ENCODE measurements at places on chromosomes 6 and 20.
A peak's percentile ranks its signal among the peaks of the same experiment; 100 is the strongest.

- no peak for DNase-seq
These were observed 25.9 kb downstream of the ELOVL2 start for GRCh38 chr6:11018225-11018624.

GRCh38 chr6:15287670-15288375 lies 42.0 kb downstream of the JARID2 start:
- DNase-seq: no peak

- DNase-seq: no peak
These were observed 219.7 kb downstream of the UNC5CL start for GRCh38 chr6:40819182-40819834.

- DNase-seq: no peak
These were observed 7.4 kb downstream of the CYP39A1 start for GRCh38 chr6:46645265-46645664.

- DNase-seq: no peak
These were observed 15.0 kb upstream of the RIN2 start for GRCh38 chr20:19742974-19743639.

DNA sequence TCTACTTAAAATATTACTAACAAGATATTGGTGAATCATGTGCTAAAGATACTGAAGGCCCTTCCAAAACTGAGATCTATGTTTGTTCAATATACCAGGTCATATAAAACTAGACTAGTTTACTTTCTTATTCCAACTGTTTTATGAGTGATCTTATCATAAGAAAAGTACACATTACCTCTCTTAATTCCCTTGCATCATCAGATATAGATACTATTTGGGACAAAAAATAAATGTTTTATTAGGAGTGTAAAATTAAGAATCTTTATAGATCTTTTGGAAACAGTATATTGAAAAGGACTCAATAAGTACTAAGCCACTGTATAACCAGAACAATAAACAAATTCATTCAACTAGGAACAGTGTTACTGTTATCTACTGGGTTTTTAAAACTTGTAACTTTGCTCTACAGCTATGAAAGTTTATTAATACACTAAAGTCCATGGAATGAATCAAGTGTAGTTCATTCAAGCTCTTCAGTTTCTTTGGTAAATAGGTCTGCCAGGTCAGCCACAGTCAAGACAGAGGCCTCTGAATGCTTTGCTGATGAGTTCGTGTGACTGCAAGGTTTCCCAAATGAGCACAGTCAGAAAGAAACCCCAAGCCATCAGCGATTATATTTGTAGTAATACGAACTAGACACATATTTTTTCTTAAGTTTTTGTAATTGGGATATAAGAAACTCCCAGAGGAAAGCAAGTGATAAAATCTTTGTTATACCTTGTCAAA lies 71.8 kb upstream of the FBXO30 start:
- no peak for DNase-seq

DNA sequence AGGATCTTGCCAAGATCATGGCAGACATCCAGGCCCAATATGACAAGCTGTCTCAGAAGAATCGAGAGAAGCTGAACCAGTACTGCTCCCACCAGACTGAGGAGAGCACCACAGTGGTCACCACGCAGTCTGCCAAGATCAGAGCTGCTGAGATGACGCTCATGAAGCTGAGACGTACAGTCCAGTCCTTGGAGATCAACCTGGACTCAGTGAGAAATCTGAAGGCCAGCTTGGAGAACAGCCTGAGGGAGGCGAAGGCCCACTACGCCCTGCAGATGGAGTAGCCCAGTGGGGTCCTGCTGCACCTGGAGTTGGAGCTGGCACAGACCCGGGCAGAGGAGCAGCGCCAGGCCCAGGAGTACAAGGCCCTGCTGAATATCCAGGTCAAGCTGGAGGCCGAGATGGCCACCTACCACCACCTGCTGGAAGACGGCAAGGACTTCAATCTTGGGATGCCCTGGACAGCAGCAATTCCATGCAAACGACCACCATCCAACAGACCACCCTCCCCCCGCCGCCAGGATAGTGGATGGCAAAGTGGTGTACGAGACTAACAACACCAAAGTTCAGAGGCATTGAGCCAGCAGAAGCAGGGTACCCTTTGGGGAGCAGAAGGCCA lies 44.7 kb upstream of the GRM4 start:
- no peak for DNase-seq

- no peak for DNase-seq
These were observed 440.4 kb downstream of the BTBD3 start for GRCh38 chr20:12358006-12358654.

DNA sequence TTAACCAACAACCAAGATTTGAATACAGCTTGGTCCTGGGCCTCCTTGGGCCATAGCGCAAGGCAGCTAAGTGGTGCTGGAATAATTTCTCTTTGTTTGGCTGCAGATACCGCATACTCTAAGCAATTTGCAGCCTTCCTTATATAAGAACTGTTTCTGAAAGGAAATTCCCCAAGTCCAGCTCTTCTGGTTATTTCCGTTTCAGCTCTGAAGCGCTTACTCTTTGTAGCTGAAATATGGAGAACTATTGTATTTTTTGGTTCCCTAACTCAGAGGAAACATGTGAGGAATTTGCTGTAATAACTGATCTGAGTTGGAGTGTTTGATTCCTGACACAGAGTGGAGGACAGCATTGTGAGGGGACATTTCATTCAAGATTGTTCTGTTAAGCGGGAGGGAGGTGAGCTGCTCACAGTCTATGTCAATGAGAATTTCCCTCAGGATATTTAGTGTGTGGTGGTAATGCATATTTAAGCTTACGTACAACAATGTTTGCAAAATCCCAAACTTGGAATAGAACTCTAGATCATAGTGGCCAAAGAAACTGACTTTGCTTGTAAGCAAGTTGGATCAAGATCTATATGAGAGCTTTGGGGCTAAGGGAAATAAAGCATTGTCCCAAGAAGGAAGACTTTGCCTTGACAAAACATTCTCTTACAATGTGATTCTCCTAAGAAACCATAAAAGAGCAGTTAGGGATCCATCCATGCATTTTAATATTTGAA lies 576.6 kb upstream of the FLRT3 start:
- DNase-seq: no peak

GRCh38 chr6:29845405-29846006 lies 17.9 kb downstream of the HLA-G start:
- DNase-seq: peak; percentile 47

DNA sequence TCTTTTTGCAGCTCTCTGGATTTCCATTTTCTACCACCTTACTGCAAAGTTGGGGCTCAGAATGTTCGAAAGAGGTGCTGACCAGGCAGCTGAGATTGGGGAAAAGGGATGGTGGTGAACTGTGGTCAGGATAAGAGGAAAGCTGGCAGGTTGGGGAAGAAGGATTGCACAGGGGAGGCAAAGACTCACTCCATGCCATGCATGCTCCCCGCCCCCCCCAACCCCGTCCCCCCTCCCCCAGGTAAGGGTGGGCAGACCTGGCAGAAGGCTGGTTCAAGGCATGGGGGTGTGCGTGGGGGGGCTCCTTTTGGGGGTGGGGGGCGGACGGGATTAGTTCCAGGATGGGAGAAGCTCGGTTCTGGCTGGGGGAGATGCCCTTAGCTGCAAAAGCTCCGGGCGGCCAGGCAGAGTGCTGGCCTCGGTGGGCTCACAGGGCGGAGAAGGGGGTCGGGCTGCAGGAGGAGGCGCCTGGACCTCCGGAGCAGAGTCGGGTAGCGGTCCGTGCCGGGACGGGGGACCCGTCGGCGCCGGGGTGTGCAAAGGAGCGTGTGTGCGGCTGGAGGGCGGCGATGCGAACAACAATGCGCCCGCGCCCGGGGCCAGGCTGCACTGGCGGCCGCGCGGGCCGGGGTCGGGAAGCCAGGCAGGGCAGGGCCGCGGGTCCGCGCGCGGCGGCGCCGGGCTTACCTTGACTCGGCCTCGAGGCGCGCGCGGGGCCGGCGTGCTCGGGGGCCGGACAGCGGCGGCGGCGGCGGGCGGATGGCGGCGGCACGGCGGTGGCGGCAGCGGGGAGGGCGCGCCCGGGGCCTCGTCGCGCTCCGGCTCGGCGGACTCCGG lies 880 bp downstream of the ADNP start:
- DNase-seq: peak; percentile 20

DNA sequence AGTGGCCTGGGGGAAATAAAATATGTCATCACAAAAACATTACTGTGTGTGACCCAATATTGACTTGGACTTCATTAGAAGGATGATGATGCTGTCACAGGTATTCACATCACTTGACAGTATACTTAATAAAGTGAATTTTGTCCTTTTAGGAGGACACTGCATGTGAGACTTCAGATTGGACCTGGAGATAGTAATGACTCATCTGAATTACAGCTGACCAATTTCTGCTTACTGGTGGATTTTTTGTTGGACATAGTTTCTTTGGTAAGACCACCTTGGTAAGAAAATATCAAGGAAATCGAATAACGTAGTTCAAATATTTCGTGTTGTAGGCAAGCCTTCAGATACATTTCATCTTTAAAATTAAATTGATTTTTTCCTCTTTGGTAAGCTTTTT lies 57.1 kb downstream of the DOP1A start:
- no peak for DNase-seq

DNA sequence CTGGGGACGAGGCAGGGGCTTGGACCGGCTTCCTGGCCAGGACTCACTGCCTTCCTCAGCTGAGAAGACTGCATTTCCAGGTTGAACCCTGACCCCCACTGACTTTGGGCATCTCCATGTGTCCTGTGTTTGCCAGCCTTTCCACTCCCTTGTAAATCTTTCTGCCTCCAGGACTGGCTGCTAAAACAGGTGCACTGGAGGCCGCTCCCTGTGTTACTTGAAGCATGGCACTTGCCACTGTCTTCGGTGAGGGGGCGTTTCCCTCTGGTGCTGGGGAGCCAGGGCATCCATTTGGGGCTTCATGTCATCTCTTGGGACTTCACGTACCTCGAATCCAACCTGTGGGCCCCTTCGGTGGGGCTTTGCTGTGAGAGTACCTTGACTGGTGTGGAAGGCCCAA lies 6.7 kb upstream of the RBM38 start:
- DNase-seq: no peak

DNA sequence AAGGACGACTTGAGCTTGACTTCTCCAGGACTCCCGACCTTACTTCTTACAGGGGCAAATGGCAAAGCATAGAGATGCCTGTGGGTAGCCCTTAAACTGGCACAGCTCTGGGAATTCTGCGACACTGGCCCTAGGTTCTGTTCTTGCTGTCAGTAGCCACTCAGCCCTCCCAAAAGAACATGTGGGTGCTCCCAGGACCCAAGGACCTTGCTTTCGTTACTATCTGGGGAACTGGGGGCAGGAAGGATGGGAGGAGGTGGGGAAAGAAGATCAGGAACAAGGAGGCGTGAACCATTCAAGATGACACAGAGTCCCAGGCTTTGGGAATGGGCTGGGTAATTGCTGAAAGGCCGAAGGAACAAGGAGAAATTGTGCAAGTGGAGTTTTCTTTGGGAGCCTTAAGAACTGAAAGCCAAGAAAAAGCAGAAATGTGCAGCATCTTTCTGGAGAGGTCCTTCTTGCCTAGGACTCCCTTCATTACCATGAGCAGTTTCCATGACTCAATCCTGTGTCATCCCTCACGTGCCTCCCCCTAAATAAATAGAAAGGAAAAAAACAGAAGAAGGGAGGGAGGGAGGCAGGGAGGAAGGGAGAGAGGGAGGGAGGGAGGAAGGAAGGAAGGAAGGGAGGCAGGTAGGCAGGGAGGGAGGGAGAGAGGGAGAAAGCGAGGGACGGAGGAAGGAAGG lies 284.6 kb upstream of the FOXQ1 start:
- DNase-seq: no peak

DNA sequence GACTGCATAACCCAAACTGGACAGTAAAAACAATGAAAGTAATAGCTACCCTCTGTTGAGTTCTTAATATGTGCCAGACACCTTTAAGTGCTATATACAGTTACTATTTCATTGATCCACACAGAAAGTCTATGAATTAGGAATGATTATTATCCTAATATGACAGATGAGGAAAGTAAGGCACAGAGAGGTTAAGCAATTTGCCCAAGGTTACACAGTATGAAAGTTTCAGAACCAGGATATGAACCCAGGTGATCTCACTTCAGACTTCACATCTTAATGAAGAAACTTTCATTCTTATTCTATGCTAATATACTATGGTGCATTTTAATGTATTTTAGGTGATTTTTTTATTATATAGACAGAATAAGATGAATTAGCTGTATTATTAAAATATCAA lies 40.6 kb upstream of the RIPPLY2 start:
- DNase-seq: no peak

DNA sequence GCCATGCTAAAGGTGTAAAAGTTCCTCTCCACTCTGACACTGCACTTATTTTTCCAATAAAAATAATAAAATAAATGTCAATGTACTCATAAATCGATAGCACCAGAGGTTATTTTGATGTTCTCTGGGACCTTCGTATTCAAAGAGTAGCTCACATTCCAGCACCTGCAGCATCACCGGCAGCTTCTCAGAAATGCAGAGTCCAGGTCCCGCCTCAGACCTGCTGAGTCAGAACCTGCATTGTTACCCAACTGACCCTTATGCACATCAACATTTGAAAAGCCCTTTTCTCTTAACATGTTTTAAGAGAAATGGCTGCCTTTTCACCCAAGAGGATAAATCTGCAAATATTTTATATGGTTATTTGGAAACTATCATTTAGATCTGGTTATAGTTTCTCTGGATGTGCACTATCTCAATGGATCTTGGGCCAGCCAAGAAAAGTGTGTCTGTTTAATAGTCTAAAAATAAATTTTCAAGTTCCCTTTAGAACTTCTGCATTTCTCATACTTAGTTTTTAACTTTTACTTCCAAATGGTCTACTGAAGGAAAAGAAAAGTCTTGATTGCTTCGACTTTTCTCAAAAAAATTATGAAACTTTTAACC lies 216.2 kb upstream of the PRDM1 start:
- no peak for DNase-seq

- DNase-seq: no peak
These were observed 211.5 kb upstream of the FOXA2 start for GRCh38 chr20:22795871-22796270.

Data from T-helper 2 cell treated with Interferon-gamma antibody and Interleukin-4, amounts not matched to agents 5 μg/mL and 100 μg/mL, for 36 hours (primary cell).